Foreskin keratinocyte (primary cell): ENCODE measurements at places on chromosomes 5 and 9. TPM values are rescaled to one million over a fixed set of nuclear protein-coding genes. Genes with fewer than 3 reads are reported as not detected.

DNA sequence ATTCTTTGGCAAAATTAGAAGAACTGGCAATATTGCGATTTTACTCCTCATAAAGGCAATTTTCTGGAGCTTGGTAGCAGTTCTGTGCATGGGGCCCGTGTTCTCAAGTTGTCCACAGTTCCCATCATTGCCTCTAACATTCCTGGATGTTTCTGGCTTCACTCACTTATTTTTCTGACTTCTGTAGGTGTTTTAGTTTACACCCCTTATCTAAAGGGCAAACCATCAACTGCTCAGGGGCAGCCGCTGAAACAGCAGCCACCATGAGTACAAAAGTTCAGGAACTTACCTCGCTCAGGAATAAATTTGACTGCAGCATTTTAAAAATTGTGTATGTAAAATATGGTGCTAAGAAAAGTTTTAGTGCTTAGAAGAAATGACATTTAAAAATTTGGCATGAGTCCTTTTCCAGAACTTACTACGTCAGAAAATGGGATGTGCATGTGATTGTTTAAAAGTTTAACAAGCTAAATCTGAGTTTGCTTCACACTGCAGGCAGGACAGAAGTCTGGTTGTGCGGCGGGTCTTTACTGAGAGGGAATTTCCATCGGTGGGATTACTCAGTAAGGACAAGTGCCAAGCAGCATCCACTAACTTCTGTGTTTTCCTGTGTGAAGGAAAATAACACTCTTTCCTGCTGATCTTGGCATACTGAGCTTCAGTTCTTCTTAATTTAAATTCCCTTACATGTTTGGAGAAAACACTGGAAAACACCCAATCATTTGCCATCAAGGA lies 261.7 kb downstream of the MAT2B start:
- no peak for DNase-seq

DNA sequence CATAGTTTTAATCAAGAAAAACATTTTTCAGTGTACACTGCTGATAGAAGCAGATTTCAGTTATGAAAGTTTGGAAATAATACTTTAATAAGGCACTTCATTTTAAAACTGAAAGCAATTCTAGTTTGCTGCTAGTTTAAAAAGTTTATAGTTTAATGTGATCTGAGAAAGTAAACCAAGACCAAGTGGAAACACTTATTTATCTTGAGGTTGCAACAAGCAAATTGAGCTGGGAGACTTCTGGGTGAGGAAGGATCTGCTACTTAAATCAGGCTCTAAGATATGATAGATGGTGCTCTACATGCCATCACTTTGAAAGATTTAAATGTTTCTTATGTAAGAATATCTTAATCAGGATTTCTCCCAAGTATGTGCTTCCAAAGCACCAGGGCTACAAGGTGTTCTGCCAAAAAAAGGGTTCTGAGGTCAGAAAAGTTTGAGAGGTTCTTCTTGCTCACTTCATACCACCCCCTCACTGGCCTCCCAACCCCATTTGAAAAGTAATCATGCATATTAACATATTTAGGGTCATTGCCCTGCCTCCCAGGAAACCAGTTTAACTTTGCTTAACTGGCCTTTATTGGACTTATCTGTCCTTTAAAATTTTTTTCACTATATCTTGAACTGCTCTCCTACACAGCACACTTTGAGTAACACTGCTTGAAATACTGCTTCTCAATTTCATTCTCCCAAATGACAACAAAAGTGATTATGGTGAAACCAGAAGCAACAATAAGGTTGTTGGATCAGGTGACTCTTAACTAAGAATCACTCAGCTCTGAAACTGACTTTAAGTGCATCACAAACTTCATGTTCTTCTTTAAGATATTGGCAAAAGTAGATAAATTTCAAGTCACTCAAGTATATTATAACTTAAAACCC lies 15.5 kb downstream of the SLC44A1 start:
- DNase-seq = no peak

GRCh38 chr5:61680247-61680646 lies 348.2 kb downstream of the ZSWIM6 start:
- DNase-seq = no peak

The PCDHB7 gene
- total RNA-seq = 0.03 TPM in 1 of 2 replicates, not detected in the other

The OR13C3 gene
- not detected in 2 replicates for total RNA-seq

The INSL4 gene
- not detected in 2 replicates for total RNA-seq
